Activated CD4-positive, alpha-beta T cell treated with anti-CD3 and anti-CD28 coated beads, Interleukin-10, Interleukin-2, amounts not matched to agents 100 ng/mL and 50 ng/mL, durations not matched to agents 16 hours and 8 hours (primary cell): ENCODE measurements at places on chromosomes 12 and 14.

- DNase-seq: no peak
These were observed 16.4 kb downstream of the FOS start for GRCh38 chr14:75295061-75295461.

DNA sequence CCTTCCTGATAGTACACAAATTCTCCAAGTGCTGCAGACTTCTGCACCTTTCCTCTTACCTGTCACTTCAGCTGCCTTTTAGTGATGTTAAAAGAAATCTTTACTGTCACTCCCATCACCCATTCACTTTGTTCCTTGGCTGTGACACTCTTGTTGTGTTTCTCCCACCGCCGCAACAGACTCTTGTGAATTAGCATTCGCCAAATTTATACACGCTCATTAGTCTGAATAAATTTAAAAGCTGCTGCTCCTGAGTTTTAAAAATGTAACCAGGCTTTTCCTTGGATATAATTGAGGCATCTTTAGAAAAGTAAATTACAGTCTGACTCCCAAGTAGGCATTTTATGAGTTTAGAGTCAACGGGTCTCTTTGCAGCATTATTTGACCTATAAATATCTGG, 1197.9 kb downstream of the BCL11B start:
- DNase-seq: no peak

DNA sequence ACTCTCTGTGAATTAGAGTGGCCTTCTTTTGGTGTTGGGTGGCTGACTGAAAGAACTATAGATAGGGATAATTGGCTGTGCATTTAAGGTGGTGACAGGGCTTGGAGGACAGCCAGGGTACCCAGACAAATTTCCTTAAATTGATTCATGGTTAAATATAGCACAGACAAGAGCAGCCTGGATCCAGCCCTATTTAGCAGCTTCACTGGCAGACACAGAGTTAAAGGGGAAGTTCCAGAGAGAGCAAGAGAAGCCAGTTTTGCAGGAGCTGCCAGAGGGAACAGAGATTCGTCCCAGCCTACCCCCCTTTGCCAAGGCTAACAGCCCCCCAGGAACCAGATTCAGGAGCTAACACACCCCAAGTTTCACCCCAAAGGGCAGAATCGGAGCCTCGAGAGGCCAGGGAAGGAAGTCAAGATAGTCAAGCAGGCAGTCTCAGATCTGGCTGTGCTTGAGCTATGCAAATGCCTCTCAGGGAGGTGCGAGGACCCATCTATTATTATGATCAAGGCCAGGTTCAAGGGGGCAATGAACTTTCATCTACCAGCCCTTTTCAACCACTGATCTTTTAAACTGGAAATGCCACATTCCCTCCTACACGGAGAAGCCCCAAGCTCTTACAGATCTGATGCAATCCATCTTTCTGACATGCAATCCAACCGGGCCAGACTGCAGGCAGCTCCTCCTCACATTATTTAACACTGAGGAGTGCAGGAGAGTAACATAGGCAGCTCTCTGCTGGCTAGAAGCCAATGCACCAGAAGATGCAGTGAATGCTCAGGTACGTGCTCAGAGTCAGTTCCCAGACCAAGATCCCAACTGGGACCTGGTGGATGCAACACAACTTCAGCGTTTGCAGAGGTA, 58.2 kb downstream of the DHRS2 start:
- DNase-seq: no peak

DNA sequence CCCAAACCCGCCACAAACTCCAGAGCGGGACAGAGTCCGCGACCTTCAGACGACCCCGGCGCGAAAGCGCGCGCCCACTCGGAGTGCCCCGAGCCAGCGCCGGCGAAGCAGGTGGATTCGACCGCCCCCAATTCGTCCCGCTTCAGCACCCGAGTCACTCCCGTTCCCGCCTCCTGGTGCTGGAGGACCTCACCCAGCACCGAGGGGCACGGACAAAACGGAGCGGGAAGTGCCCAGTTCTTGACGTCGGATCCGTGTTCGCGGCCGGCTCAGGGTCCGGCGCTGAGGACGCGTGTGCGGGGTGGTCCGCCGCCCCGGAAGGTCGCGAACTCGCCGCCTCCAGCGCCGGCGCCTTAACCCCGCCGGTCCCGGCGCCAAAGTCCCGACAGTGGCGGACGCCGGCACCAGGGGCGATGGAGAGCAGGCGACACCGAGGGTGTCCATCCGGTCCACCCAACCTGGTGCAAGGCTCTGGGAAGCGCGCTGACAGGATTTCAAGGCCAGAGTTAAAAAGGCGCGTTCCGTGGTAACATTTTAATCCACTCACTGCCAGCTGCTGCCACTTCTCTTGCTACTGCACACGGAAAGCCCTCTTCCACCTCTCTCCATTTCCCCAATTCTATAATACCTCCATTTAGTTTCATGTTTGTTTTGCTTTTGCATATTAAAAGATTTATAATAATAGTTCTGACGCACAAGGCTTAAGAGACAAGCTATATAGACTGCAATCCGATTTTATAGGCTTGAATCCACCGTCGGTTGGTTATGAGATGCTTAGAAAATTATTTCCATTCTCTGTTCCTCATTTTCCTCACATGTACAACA, 240.0 kb upstream of the CPNE8 start:
- peak; percentile 69 for DNase-seq

DNA sequence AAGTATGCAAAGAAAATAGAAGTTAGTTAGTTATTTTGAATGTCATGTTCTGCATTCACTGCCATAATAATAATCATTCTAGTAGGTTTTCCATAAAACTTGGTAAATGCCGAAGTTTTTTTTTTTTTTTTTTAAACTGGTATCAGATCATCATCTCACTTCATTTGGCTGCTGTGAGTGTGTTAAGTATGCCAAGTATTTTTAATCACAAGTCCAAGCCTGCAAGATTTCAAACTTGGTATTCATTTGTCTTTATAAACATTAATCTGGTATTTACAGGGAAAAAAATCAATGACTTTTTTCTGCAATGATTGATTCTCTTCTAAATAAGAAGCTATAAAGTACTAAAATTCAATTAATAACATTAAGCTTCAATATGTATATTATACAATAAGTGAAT, 248.9 kb downstream of the CCDC59 start:
- DNase-seq: no peak

DNA sequence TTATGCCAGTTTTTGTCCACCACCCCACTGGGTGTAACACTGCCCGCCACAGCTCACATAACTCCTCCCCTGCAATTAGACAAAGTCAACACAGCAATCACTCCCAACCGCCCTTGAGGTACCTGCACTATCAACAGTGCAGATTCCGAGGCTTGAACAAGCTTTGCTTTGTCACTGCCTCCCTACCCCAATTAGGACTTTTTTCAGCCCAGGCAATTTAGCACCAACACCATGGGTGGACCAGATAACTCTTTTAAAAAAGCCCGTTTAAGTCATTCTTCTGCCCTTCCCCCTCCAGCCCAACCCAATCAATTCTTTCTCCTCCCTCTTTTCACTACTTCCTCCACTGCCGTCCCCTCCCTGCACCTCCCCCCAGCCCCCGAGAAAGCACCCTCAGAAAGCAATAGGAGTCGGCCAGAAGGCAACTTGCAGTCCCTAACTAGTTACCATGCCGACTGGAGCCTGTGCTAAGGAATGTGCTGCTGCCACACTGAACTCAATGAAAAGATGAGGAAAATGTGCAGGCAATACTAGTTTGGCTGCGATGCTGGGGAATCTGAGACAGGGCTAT, 45.7 kb upstream of the OTX2 start:
- DNase-seq: no peak

DNA sequence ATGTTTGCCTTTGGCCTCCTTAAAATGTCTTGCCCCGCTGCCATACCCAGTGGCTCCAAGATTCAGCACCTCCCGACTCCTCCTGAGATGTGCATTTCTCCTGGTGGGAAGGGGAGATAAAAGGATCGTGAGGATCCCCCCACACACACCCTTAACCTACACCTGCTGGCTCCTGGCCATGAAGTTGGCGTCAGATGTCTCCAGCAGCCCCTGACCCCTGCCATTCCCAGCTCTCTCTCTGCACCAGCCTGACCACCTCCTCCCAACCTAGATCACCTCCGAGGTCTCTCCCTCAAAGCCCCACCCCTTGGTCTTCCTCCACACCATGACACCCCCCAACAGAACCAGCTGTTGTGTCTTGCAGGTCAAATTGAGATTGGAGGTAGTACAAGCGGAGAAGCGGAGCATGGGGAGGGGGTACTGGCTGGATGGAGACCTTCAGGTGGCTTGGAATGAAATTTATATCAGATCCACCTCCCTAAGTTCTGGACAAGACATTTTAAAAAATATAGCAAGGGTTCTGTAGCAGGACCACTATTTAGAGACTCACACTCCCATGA, 151.1 kb upstream of the FKBP4 start:
- no peak for DNase-seq

GRCh38 chr12:90322006-90322405, 613.4 kb upstream of the ATP2B1 start:
- no peak for DNase-seq

- no peak for DNase-seq
These were observed 24.5 kb downstream of the CDKN1B start for GRCh38 chr12:12741660-12742059.

GRCh38 chr12:93299262-93299846, 78.4 kb upstream of the NUDT4 start:
- DNase-seq: no peak

GRCh38 chr14:32507029-32507984, 178.2 kb downstream of the AKAP6 start:
- no peak for DNase-seq

GRCh38 chr12:89092297-89092696, 260.0 kb downstream of the DUSP6 start:
- DNase-seq: no peak

- DNase-seq: peak; percentile 91
These were observed at the start of gene TEX22 for GRCh38 chr14:105398044-105398725. Gene TEX22, plus strand, starts transcription at chr14:105398538. Its CDS starts 803 bp downstream, at chr14:105399341.

DNA sequence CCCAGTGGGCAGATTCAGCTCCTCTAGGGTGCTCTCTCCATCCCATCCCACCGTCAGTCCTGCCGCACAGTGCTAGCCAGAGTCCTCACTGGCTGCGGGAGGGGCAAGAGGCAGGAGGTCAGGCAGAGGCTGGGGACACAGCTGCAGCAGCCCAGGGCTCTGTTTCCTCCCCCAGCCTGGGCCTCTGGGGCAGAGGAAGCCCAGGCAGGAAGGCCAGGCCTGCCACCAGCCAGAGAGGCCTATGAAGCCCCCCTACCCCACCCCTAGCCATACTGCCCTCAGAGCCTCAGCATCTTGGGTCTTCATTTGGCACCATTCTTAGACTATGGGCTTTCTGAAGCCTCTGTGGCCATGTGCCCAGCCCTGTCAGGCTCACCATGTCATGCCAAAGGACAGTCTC, 3.4 kb downstream of the ACVRL1 start:
- DNase-seq: no peak

DNA sequence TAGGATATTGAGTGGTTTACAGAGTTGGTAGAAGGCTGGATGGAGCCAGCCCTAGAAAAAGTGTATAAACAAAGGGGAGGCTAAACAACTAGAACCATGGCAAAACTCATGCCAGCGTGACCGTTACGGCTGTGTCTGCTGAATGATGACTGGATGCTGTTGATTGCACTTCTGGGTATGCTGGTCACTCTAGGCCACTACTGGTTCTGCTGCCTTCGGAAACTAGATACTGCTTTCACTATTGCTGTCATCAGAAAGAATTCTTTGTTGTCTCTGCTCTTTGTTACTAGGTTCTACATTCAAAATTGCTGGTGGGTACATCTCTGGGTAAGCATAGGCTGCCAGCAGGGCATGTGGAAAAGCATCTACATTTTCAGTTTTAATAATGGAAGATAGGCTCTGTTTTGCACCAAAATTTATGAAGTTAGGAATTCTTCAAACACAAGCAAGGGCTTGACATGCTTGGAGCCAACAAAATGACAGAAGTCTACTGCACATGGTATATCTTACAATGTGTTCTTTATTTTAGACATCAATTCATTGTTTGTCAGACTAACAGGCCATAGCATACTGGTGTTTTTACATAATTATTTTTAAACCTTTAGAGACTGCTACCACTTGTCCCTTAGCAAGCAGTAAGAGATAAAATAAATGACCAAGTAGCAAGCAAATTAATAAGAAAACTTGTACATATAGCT, 15.4 kb downstream of the MON2 start:
- DNase-seq: no peak

DNA sequence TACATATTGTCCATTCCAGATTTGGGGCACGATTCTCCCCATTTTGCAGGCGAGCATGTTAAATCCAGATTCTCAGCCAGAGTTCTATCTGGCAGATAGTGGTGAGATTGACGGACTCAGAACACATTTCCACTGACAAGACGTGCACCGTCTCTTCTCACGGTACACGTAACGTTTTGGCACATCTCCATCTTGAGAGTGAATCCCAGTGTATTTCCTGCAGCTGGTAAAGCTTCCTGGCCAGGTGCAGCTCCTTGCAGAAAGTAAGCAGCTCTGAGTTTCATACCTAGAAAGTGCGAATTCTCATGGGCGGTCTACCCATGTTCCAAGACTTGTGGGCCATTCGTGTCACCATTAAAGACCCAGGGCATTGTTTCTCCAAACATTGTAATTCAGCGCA, 102.6 kb downstream of the TSPAN9 start:
- no peak for DNase-seq

DNA sequence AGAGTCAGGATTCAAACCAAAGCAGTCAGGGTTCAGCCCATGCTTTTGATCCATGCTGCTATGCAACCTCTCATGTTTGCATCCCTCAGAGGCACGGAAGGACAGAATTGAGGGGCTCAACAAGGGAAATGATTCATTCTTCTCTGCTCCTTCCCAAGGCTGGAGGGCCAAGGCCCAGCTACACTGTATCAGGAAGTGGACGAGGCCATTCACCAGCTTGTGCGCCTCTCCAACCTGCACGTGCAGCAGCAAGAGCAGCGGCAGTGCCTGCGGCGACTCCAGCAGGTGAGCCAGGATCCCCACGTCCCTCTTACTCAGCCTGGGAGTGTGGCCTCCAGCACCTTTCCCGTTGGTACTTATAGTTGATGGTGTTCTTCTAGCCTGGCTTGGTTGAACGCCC, 8.6 kb downstream of the ARHGEF40 start:
- no peak for DNase-seq

GRCh38 chr12:51895378-51896135, 7.7 kb downstream of the ANKRD33 start:
- DNase-seq: no peak

DNA sequence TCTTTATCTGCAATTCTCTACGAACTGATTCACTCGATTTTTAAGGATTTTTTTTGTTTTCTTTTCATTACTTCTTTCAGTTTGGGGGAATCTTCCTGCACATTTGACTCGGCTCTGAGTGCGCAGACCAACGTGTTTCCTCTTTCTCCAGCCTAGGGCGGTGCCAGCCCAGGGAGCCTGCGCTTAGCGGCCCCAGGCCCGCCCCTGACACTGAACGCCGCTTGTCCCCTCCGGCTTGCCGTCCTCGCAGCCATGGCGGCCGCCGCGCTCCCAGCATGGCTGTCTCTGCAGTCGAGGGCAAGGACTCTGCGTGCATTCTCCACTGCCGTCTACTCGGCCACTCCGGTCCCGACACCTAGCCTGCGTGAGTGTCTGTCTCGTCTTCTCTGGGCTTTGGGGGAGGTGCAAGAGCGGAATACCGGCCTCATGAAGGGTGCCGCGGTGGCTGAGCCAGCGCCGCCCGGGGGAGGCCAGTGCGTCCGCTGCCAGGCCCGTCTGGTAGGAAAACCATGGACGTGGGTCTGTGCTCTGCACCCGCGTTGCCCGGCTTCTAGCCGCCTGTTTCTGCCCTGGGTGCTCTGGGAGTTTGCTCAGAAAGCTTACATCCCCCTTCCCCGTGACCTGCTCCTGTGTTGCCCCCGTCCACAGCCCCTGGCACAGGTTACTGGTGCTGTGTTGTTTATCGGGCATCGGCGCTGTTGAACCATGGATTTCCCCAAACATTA, at the start of gene MRPS35:
MRPS35 (plus strand) TSS at position 241 of the 725 bp plus-strand sequence; CDS start at position 253, 12 bp downstream.
- DNase-seq: peak; percentile 94

- peak; percentile 76 for DNase-seq
These were observed 2.6 kb downstream of the GPR68 start for GRCh38 chr14:91241863-91242262.
